ENCODE measurements at places on chromosomes 7 and 10.

DNA sequence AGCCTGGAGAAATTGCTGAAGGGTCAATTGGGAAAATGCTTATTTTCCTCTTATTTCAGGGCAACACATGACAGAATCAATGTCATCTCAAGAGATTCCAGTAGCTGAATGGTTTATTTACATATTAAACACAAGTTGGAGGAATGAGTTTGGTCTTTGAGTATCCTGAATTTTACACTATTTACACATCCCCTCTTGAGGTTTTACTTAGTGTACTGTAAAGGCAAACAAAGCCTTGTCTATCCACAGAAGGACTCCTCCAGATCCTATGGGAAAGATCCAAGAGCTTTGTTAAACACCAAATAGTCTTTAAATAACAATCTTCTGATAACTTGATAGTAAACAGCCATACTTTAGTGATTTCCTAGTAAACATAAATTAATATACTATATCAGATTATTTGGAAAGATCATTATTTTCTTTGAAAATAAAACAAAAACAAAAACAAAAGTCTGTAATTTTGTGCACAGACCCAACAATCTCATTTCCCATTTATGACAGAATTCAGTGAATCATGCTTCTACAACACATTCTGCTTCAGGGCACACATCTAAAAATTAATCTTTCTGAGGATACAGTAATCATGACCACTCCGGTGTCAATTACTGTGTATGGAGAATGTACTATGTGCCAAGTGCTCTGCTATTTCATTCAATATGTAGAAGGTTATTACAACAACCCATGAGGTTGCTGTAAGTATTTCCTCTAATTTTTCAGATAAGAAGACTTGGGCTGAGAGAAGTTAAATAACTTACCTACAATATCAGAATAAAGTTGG lies 575.0 kb upstream of the LRRTM3 start:
- no peak for DNase-seq

GRCh38 chr10:14016011-14016536 lies 314.6 kb downstream of the FRMD4A start:
- DNase-seq = no peak

- no peak for DNase-seq
Observed at GRCh38 chr10:60276232-60276631, 113.4 kb downstream of the ANK3 start.

DNA sequence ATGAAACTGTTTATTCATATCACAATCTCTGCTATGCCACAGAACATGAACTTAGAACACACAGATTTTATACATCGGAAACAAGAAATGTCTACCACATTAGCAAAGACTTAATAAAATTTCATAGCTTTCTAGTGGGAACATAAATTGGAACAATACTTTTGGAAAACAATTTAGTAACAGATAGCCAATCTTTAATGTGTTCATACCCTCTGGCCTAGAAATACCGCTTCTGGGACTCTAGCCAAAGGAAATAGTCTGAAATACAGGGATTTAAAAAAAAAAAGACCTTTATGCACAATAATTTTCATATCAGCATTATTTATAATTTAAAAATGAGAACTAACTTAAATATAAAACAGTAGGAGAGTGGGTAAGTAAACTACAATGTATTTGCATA lies 168.5 kb downstream of the PLXNA4 start:
- no peak for DNase-seq

DNA sequence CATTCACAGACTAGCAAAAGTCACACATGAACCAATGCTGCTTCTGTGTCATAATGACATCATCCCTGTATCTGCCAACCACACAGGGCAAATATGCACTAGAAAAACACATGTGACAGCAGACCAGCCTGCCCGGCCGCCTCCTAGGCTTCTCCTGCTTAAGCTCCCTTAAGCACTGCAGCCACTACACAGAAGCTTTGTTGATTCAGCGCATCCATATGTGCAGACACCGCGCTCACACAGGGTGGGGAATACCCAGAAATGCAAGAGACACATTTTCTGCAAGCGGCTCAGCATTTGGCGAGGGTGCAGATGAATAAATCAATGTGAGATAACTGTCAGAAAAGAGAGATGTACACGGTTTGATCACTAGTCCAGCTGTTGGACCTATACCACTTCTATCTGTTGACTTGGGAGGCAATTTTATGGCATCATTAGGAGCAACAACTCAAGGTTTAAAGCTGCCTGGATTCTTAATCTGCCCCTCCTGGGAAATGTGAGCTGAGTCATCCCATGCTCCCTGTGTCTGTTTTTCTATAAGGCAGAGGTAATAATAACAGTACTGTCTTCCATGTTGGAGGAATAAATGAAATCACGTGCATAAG lies 33.4 kb downstream of the CPXM2 start:
- DNase-seq = no peak

DNA sequence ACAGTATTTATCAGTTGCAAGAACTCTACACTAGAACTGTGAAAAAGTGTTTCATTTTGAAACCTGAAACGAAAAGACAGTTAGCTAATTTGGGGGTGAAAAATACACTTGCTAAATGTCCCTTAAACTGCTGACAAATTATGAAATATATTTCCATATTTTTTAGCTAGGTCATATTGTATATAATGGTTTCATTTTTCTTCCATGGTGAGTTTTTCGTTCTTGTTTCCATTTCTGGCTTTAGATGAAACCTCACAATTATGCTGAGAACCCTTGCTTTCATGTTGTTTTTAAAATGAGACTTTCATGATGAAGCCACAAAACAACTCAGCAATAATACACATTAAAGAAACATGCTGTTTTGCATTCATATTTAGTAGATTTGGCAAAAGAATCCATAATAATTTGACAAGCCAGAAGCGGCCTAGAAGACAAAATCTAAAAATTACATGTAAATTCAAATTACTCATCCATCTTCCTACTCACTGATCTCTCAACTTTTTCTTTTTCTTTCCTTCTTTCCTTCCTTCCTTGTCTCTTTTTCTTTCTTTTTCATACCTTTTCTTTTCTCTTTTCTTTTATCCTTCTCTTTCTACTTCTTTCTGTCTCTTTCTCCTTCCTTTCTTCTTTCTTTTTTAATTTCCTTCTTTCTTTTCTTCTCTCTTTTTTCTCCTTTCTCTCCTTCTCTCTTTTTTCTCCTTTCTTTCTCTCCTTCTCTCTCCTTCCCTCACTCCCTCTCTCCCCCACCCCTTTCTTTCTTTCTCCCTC lies 46.5 kb upstream of the ITGB8 start:
- DNase-seq = no peak

- no peak for DNase-seq
Observed at GRCh38 chr10:44956226-44956625, 3.4 kb upstream of the RASSF4 start.

DNA sequence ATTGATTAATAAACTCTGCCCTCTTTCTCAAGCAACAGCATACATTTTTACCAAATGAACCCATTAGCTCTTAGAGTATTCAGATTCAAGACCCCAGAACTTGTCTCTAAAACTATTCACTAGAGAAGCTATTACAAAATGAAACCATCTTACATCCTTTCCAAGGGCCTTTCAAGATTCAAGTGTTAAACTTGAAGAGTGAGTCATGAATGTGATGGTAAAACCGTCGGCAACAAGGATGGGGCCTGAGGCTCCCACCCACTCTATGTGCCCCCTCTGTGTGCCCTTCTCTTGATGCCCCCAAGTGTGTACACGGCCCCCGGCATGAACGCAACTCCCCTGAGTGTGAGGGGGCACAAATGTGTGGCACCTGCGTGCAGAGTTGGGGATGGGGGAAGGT lies 46.4 kb downstream of the SFMBT2 start:
- no peak for DNase-seq

DNA sequence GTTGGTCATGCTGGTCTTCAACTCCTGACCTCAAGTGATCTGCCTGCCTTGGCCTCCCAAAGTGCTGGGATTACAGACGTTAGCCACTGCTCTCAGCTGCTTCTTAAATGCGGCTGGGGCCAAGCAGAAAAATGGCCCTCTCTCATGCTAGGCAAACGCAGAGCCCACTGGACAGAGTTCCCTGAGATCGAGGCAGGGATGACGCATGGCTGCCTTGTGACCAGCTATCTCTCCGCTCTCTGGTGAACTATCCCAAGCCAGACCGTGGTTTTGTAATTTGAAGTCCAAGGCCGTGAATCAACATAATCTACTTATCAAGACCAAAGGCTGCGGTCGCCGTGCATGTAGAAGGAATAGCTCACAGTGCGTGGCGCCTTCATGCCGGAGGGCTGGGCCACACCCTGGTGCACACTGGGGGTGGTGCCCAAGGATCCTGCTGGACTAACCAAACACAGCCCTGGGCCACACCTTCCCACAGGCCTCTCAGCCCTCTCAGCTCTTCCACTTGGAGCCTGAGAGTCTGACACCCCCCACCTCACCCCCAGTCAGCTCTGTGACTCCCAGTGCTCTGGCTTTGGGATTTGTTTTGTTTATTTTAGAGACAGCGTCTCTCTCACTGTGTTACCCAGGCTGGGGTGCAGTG lies 88.1 kb upstream of the CUX1 start:
- DNase-seq = no peak

Data from activated CD4-positive, alpha-beta T cell treated with anti-CD3 and anti-CD28 coated beads for 24 hours (primary cell).